ENCODE measurements at places on chromosomes 12 and 14. TPM values are rescaled to one million over a fixed set of nuclear protein-coding genes. Genes with fewer than 3 reads are reported as not detected.

The KRT2 gene
- total RNA-seq = 0.23 TPM

The NRXN3 gene
- 1.7 TPM for total RNA-seq

The ANKS1B gene
- 0.98 TPM for total RNA-seq

The RNASE12 gene
- total RNA-seq = not detected

The KRT79 gene
- 0.46 TPM for total RNA-seq

The TMEM229B gene
- total RNA-seq = not detected

The CCDC197 gene
- total RNA-seq = not detected

The SERPINA9 gene
- not detected for total RNA-seq

The TTC9 gene
- 3.6 TPM for total RNA-seq

The FAR2 gene
- total RNA-seq = 13.5 TPM

The TEAD4 gene
- 22.3 TPM for total RNA-seq

The FAM186B gene
- total RNA-seq = 1.1 TPM

The NPFF gene
- not detected for total RNA-seq

The SRGAP1 gene
- 11.0 TPM for total RNA-seq

The HHIPL1 gene
- total RNA-seq = 0.84 TPM

The RIMKLB gene
- 4.9 TPM for total RNA-seq

The KRT72 gene
- total RNA-seq = not detected

The RERGL gene
- not detected for total RNA-seq

The KIF5A gene
- total RNA-seq = not detected

The HCAR2 gene
- total RNA-seq = 0.17 TPM

The TRPV4 gene
- total RNA-seq = 1.6 TPM

The DTX3 gene
- 15.9 TPM for total RNA-seq

The CCDC88C gene
- 19.7 TPM for total RNA-seq

The ZFYVE1 gene
- 13.0 TPM for total RNA-seq

The BEGAIN gene
- 3.8 TPM for total RNA-seq

The CLEC4C gene
- not detected for total RNA-seq

The DLST gene
- 61.1 TPM for total RNA-seq

The ADAM21 gene
- 0.80 TPM for total RNA-seq

The POMT2 gene
- total RNA-seq = 57.6 TPM

The PLA2G1B gene
- not detected for total RNA-seq

The HOXC4 gene
- 2.6 TPM for total RNA-seq

The PGF gene
- total RNA-seq = 0.26 TPM

The GPRC5A gene
- 140 TPM for total RNA-seq

The CLEC1B gene
- total RNA-seq = not detected

The PZP gene
- total RNA-seq = not detected

The TAOK3 gene
- 15.9 TPM for total RNA-seq

The BICDL1 gene
- total RNA-seq = 5.8 TPM

The DEGS2 gene
- 1.6 TPM for total RNA-seq

The TMEM30B gene
- 85.3 TPM for total RNA-seq

The TTC6 gene
- 13.4 TPM for total RNA-seq

The INHBE gene
- total RNA-seq = not detected

The RNU6-7 gene
- total RNA-seq = not detected

The SYNE2 gene
- total RNA-seq = 20.7 TPM

The SIX6 gene
- not detected for total RNA-seq

The GPR84 gene
- total RNA-seq = not detected

The C14orf132 gene
- 0.06 TPM for total RNA-seq

The C3AR1 gene
- not detected for total RNA-seq

The TEX52 gene
- not detected for total RNA-seq

The MAX gene
- 58.8 TPM for total RNA-seq

The AQP2 gene
- total RNA-seq = not detected

The SLC39A2 gene
- not detected for total RNA-seq

The P2RX7 gene
- total RNA-seq = 6.0 TPM

The IFNG-AS1 gene
- total RNA-seq = not detected

The FSCB gene
- total RNA-seq = 0.12 TPM

The RNASE7 gene
- total RNA-seq = not detected

The PROX2 gene
- total RNA-seq = not detected

The OR6C6 gene
- total RNA-seq = not detected

The SDSL gene
- 19.9 TPM for total RNA-seq

The KRT85 gene
- total RNA-seq = not detected

All from PC-3 (cell line).